Endothelial cell of umbilical vein (primary cell): ENCODE measurements at places on chromosomes 16 and 17.

- DNase-seq: no peak
- H3K27ac ChIP-seq: no peak overlapping the region
- H3K27me3 ChIP-seq: peaks cover 2% of the 10 kb centered on the region
- no peaks in the 10 kb centered on the region for H3K36me3 ChIP-seq
- no peaks in the 10 kb centered on the region for H3K4me1 ChIP-seq
- no peak overlapping the region for H3K4me3 ChIP-seq
These were observed 36.2 kb upstream of the IRF8 start for GRCh38 chr16:85862476-85863383.

GRCh38 chr17:42169351-42169750 is 11.6 kb downstream of the KCNH4 start:
- H3K27ac ChIP-seq: no peak overlapping the region
- no peak for DNase-seq
- no peaks in the 10 kb centered on the region for H3K4me1 ChIP-seq
- no peaks in the 10 kb centered on the region for H3K27me3 ChIP-seq

DNA sequence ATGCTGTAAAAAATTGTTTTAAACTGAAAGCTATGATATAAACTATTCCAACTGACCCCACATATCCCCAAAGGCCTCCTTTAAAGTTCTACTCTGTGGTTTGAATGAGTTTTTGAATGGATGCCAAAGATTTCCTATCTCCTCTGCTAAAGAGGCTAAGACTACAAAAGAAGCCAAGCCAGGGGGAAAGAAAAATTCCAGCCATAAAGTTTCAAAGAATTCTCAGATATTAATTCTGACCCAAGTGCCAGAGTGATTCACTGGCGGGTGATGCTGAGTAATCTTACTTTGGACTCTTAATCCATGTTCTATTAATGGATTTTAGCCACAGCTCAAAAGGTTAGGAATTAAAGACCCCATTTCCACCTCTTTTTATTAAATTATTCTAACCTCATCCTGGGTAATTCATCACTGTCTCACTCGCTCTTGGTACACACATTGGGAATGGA is 60.7 kb downstream of the HS3ST3A1 start:
- H3K27me3 ChIP-seq: no peaks in the 10 kb centered on the region
- no peak overlapping the region for H3K4me3 ChIP-seq
- DNase-seq: no peak

DNA sequence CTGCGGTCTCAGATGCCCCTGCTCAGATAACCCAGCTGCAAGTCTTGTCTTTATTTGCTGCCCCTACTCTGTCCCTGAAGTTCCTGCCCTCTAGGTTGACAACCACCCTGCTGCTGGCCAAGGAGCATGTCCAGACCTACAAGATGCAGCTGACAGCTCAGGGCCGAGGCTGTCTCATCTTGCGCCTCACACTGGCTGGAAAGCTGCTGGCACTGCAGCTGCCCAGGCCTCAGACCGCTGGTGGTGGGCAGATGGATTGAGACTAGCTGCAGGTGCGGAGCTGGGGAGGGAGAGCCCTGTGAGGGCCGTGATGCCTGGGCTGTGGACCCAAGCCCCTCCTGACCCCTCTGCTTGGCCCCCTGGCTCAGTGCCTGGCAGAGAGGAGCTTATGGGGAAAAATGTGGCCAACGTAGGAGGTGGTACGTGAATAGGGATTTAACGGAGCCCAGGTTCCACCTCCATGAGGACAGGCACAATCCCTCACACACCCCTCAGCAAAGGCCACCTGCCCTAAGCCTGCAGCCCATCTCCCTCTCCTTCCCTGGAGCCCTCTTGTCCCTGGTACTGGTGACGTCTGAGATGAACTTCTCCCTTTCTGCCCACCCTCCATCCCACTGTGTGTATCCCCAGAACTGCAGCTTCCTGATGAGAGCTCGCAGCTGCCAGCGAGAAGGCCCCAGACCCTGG is 8.3 kb upstream of the GALK1 start:
- peaks cover 14% of the 10 kb centered on the region for H3K36me3 ChIP-seq
- H3K27me3 ChIP-seq: no peaks in the 10 kb centered on the region
- no peak for DNase-seq
- H3K27ac ChIP-seq: no peak overlapping the region
- no peak overlapping the region for H3K4me3 ChIP-seq
- peaks cover 9% of the 10 kb centered on the region for H3K4me1 ChIP-seq

GRCh38 chr16:77470851-77471250 is 36.0 kb upstream of the ADAMTS18 start:
- no peaks in the 10 kb centered on the region for H3K36me3 ChIP-seq
- peaks cover 2% of the 10 kb centered on the region for H3K4me1 ChIP-seq
- no peak overlapping the region for H3K4me3 ChIP-seq
- no peak overlapping the region for H3K27ac ChIP-seq

- H3K27ac ChIP-seq: no peak overlapping the region
- no peak overlapping the region for H3K4me3 ChIP-seq
- no peaks in the 10 kb centered on the region for H3K27me3 ChIP-seq
- H3K4me1 ChIP-seq: no peaks in the 10 kb centered on the region
- H3K36me3 ChIP-seq: no peaks in the 10 kb centered on the region
These were observed 41.5 kb upstream of the HS3ST3A1 start for GRCh38 chr17:13643180-13643579.

DNA sequence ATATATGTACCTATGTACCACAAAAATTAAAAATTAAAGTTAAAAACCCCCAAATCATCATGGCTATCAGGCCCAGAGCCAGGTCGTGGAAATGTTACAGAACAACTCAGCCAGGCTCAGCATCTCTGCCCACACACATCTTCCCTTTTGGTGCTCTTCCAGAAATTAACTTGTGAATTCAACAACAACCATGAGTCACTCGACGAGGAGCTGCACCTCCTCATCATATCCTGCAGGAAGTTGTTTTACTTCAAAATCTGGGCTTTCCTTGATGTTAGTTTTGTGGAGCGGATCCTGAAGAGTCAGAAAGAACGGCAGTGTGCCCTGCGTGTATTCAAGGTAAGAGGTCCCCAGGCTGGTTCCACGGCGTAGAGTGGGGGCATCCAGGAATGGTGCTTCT is 10.6 kb downstream of the FBXO39 start:
- H3K36me3 ChIP-seq: no peaks in the 10 kb centered on the region
- peak overlapping the region; percentile 42 for H3K4me3 ChIP-seq
- DNase-seq: peak; percentile 93
- H3K4me1 ChIP-seq: peaks cover 6% of the 10 kb centered on the region

DNA sequence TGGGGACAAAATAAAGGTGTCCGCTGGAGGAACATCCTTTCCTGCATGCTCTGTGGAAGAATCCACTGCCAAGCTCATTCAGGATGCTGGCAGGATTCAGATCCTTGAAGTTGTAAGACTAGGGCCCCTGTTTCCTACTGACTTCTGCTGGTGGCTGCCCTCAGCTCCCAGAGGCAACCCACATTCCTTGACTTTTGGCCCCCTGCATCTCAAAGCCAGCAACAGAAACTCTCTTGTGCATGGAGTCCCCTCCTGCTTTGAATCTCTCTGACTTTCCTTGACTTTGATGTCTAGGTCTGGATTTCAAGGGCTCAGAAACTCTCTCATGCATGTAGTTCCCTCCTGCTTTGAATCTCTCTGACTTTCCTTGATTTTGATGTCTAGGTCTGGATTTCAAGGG is 461.5 kb downstream of the WWOX start:
- no peak overlapping the region for H3K27ac ChIP-seq
- no peaks in the 10 kb centered on the region for H3K4me1 ChIP-seq
- H3K36me3 ChIP-seq: no peaks in the 10 kb centered on the region
- H3K4me3 ChIP-seq: no peak overlapping the region
- no peaks in the 10 kb centered on the region for H3K27me3 ChIP-seq

DNA sequence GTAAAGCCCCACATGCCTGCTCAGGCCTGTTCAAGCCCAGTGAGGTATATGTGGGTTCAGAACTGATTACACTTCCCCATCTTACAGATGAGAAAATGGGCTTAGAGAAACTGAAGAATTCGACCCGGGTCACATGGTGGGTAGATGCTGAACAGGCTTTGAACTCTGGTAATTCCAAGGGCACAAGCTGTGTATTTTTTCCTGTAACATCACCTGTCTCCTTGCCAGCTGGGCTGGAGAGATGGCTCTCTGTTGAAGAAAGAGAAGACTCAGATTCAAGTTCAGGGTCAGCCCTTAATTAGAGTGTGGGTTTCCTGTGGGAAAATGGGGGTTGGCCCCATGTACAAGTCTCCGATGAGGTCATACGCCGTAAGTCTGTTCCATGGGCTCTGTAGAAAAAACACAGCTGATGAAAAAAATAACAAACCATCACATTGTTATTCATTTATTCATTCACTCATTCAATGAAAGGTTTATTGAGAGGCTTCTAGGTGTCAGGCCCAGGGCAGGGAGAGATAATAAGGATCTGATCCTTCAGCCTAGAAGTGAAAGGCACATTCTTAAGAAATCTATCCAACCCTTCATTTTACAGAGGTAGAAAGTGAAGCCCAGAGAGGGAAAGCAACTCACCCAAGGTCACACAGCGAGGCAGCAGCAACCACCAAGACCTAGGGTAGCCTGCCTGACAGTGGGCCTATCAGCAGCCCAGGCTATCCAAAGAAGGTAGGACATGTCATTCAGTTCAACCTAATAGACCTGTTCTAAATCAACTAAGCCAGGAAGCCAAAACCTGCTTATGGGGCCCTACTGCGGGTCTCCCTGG is 482.8 kb downstream of the SOX9 start:
- no peak for DNase-seq
- H3K27me3 ChIP-seq: no peaks in the 10 kb centered on the region
- H3K4me1 ChIP-seq: no peaks in the 10 kb centered on the region
- H3K27ac ChIP-seq: no peak overlapping the region
- H3K36me3 ChIP-seq: no peaks in the 10 kb centered on the region
- no peak overlapping the region for H3K4me3 ChIP-seq

- no peak overlapping the region for H3K4me3 ChIP-seq
- peaks cover 13% of the 10 kb centered on the region for H3K4me1 ChIP-seq
- peaks cover 9% of the 10 kb centered on the region for H3K27me3 ChIP-seq
- no peak overlapping the region for H3K27ac ChIP-seq
- no peaks in the 10 kb centered on the region for H3K36me3 ChIP-seq
- no peak for DNase-seq
These were observed 1.1 kb upstream of the TPPP3 start for GRCh38 chr16:67394155-67395104.
